ENCODE measurements at places on chromosomes 2 and 18.

DNA sequence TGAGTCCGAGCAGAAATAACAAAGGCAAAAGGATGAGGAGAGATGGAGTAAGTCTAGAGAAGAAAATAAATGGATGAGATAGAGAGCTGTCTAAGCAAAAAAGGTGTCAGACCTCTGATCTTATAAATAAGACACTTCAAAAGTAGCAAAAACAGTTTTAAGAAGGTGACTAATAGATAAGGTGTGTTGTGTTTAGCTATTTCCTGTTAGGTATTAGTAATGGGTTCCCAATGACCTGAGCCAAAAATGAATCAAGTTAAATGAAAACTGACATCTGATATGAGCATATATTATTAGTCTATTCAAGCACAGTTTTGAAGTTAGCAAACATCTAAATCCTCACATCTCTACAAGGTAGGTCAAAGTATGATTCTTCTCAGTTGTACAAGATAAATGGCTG lies 10.6 kb downstream of the SUPT7L start:
- no peak for DNase-seq

- DNase-seq = no peak
Measured at GRCh38 chr18:13574761-13575160, 151.6 kb downstream of the FAM210A start.

GRCh38 chr18:76822506-76823160 lies at the start of gene ZNF236:
TSS of gene ZNF236 (plus strand) at chr18:76822557. CDS start at chr18:76822608, 51 bp downstream.
- DNase-seq = peak; percentile 72

GRCh38 chr2:63086687-63087086 lies 36.1 kb downstream of the OTX1 start:
- DNase-seq = no peak

GRCh38 chr2:235614176-235614860 lies 120.5 kb downstream of the AGAP1 start:
- DNase-seq = peak; percentile 59

DNA sequence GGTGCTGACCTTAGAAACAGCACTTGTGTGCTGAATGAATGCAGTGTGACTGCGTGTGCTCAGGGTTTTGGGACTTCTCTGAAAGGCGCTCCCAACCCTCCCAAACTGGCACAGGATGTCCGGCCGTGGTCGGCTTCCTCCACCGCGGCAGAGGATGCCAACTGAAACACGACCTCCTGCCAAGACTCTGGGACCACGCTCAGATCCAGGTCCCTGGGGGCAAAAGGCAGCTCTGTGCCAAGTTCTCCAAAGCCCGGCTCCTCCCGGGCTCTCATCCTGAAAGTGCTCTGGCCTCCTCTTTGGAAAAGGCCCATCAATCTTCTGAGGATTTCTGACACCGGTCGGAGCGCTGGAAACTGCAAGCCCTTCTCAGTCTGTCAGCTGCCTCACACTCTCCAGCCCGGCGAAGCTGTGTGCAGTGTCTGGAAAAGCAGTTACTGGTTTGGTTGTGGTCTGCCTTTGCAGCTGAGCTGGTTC lies 32.3 kb upstream of the ZBTB7C start:
- no peak for DNase-seq

GRCh38 chr18:5630057-5630899 lies 86.5 kb upstream of the EPB41L3 start:
- DNase-seq = peak; percentile 57

DNA sequence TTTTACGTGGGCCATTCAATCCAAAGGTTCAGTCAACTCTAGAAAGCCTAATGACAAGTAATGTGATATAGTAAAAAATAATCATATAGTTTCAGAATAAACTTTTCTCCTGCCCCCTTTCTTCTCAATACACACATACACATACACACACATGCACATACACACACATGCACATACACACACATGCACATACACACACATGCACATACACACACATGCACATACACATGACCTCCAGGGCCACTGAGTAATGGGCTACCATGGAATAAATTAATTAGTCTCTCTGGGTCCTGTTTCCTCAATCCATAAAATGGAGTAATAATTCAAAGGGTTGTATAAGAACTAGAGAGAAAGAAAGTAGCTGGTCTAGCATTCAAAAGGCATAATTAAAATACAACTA lies 5.4 kb upstream of the TRIB2 start:
- no peak for DNase-seq

DNA sequence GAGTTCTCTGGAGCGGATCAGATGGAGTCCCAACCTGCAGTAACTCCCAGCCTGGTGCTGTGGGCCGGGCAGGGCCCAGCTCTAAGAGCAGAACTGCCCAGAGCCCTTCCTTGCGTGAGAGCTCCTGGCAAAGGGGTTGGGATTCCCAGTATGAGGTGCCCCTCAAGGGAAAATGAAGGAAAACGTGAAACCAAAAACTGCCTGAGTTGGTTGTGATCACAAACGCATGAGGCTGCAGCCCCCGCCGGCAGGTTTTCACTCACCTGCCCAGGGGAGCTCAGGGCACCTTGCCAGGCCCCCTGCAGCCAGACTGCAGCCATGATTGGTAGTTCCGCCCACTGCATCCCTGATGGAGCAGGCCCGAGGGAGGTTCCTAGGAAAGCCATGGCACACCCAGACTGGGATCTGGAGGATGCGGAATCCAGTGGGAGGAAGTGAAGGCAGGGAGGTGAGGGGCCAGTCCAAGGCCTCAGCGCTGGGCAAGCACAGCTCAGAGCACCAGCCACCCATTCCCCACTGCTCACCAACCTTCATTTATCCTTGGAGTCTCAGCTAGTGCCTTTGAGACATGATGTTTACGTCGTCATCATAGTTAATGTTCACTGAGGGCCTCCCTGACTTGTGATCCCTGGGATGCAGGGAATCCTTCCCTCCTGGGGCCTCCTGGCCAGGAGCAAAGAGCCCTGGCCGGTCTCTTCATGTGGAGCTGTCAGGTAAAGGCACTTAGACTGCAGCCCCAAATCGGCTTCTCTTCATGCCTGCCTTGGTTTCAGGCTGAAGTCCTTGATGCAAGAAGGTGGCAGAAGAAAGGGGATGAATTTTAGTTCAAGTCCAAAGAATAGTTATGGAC lies 103.2 kb downstream of the INHBB start:
- no peak for DNase-seq

DNA sequence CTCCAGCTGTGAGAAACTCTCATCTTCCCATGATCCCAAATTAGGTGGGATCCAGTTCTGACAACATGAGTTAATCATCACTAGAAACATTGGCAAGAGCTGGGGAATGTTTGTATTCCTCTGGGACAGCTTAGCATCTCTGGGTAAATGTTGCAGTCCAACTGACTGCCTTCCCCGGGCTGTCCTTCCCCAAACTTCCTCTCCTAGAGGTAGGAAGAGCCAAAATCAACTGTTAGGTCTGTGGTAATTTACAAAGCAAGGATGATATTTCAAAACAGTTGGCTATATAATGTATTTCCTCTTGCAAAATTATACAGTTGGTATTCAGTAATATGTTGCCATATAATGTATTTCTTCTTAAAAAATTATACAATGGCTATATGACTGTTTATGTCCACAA lies 148.5 kb downstream of the MGAT5 start:
- peak; percentile 28 for DNase-seq

DNA sequence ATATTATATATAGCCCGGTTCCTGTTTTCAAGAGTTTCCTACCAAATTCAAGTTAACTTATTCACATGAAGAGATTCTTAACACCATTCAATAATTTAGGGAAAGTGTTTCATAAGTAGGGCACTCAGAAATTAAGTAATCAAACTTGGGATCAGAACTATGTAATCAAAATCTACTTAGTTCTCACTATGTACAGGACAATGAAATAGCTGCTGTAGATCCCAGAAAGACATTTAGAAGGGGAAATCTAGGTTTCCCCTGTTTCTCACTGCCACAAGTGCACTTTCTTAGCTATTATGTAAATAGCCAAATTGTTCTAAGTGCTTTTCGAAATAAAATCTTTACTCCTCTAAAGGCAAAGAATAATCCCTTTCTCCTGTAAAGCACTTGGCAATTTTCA lies 493.6 kb upstream of the SETBP1 start:
- no peak for DNase-seq

DNA sequence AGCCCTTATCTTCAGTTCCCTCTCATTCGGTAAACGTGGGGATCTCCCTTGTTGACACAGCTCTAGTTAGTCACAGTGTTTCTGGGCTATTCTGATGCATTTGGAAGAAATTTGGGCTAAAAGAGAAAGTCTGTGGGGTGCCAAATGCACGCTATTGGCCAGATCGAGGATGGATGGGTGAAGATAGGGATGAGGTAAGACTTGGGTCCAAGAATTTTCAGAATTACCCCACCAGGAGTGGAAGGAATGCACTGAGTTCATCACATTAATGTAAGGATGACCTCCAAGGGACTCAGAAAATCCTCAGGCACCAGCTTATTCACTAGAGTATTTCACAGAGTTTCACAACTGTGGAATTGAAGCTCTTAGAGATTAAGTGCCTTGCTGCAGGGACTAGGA lies 49.3 kb downstream of the NRP2 start:
- no peak for DNase-seq

- DNase-seq = no peak
Measured at GRCh38 chr2:156434461-156435291, 1.5 kb upstream of the GPD2 start.

DNA sequence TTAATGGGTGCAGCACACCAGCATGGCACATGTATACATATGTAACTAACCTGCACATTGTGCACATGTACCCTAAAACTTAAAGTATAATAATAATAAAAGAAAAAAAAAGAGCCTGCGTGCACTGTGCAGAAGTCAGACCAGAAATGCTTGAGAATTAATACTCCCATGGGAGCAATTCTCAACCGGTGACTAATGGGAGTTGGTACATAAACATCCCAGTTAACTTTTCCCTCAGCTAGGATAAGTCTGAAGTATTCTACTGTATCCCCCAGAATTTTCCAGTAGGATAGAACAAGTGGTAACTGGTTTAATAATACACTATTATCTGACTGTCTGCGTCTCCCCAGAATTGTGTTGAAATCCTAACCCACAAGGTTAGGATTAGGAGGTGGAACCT lies 113.6 kb upstream of the COL5A2 start:
- DNase-seq = no peak

DNA sequence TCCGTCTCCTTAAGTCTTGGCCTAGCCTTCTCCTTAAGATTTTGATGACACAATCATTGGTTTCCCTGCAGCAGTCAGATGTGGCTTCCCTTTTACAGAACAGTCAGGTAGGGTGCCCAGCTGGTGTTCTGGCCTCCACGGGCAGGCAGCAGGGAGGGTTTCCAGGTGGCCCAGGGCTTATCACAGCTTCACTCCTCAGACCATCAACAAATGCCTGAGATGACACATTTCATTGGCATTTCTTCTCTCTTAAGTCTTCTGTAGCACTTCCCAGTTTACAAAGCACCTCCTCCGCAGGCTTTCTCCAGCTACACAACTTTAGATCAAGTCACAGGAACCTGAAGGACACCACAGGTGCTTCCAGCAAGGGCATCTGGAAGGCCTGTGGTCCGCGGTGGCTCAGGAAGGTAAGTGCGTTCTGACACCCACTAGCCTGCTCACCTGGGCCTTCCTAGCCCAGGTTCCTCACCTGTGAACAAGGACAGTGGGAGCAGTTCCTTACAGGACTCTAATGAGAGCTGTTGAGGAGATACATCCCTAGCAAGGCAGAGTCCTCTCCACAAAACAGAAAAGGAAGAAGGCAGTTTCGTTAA lies 37.6 kb downstream of the PTPN18 start:
- DNase-seq = no peak

- DNase-seq = no peak
Measured at GRCh38 chr18:28032177-28032576, 144.8 kb downstream of the CDH2 start.

GRCh38 chr2:219496825-219497494 lies 1.7 kb upstream of the GMPPA start:
- no peak for DNase-seq

DNA sequence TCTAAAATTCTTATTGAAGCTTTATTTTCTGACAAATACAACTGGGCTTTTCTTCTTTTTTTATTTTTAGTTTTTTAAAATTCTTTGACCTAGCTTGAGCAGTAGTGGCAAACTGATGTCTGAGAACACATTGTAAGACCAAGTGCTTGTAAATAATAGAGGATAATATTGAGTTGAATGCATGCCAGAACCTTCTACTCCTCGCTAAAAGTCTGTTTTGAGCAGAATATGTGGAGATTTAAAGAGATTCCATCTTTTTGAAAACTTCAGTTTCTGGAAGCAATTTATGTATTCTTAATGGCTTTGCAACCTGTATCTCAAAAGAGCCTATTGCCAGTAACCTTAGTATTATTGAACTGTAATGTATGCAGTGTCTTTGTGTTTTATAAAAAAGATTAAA lies 148.3 kb downstream of the KCNJ3 start:
- no peak for DNase-seq

GRCh38 chr2:75589391-75590105 lies 28.8 kb upstream of the EVA1A start:
- no peak for DNase-seq

Data from inflammatory macrophage (primary cell).